ENCODE measurements at places on chromosomes 6 and 20.

DNA sequence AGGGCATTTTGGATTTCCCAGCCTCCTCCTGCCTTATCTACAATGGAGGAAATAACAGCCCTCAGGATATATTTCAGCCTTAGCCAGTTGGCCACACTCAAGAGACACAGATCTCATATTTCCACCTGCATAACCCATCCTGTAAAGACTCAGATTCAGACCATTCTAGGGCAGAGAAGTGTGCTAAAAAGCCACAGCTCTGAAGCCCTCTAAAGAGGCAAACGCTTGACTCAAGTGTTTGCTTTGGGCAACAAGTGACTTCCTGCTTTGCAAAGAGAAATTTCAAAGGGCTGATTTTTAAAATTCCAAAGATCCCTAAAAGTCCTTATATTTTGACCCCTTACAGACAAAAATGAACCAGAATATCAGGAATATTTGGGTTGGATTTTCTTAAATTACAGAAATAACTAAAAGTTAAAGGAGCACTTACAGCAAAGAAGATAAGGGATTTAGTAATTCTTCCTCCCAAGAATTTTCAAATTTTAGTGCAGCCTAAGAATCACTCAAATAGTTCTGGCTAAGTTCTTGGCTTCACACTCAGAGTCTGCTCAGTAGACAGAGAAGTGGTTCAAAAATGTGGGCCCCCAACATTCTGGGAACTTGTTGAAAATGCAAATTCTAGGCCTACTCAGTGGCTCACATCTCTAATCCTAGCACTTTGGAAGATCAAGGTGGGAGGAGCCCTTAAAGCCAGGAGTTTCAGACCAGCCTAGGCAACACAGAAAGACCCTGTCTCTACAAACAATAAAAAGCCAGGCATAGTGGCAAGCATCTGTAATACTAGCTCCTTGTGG lies 18.9 kb upstream of the ADGRF5 start:
- no peak for DNase-seq

DNA sequence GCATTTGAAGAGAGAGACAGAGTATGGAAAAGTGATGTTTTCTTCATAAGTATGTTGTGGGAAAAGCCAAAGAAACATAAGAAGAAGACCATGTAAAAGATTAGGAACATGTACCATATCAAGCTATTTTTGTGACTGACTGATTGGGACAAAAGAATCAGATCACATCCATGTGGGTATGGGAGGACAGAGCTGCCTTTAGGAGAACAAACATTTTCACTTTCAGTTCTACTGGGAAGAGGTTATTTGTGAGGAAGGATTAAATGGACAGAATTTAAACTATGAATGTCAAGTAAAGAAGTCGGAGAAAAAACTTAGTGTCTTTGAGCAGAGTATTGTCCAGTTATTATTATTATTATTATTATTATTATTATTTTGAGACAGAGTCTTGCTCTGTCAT lies 124.4 kb upstream of the HCRTR2 start:
- DNase-seq: peak; percentile 29

GRCh38 chr20:17897566-17898307 lies 70.9 kb downstream of the SNX5 start:
- DNase-seq: no peak

DNA sequence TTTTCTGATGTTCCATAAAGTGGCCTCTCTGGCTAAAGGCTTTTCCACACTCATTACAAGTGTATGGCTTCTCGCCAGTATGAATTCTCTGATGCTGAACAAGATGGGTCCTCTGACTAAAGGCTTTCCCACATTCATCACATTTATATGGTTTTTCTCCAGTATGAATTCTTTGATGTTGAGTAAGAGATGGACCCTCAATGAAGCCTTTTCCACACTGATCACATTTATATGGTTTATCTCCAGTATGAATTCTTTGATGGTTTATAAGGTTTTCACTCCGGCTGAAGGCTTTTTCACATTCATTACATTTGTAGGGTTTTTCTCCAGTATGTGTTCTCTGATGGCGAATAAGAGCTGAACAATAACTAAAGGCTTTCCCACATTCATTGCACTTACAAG lies 20.4 kb downstream of the ZNF184 start:
- DNase-seq: peak; percentile 7

DNA sequence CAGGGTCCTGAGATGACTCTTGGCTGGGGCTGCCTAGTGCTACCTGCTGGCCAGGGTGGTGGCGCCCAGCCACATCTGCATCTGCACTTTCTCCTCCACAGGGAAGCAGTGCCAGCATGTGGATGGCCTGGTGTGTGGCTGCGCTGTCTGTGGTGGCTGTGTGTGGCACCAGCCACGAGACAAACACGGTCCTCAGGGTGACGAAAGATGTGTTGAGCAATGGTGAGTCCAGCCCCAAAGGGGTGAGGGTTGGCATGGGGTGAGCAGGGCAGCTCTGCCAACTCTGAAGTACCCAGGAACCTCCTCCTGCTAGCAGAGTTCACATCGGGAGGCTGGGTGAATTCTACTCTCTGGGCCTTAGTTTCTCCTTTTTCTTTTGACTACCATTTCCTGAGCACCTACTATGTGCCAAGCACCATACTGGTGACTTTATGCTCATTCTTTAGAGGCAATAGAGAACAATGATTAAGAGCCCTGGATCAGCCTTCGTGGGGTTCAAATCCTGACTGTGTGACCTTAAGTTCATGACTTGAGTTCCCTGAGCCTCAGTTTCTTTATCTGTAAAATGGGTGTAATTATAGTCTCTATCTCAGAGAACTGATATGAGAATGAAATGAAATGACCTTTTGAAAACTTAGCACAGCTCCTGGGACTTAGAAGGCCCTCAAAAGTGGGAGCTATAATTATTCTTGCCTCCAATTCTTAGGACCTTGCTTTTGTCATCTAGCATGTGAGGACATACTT lies 2.1 kb downstream of the BPIFB4 start:
- DNase-seq: peak; percentile 45

DNA sequence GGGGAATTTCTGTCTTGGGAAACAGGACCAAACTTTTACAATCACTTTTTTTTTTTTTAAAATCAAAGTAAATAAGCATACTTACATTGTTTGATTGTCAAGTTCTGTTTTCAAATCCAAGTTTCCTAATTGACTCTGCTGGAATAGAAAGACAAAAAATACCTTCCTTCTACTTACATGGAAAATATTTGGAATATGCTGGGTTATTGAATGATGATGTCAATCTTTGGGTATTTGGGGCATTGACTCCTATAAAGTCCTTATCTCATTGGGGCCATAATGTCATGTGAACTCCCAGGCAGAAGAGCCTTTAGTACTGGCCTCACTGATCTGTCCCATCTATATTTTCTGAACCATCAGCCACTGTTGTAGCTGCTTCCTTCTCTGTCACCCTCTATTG lies 122.6 kb upstream of the NOX3 start:
- DNase-seq: no peak

DNA sequence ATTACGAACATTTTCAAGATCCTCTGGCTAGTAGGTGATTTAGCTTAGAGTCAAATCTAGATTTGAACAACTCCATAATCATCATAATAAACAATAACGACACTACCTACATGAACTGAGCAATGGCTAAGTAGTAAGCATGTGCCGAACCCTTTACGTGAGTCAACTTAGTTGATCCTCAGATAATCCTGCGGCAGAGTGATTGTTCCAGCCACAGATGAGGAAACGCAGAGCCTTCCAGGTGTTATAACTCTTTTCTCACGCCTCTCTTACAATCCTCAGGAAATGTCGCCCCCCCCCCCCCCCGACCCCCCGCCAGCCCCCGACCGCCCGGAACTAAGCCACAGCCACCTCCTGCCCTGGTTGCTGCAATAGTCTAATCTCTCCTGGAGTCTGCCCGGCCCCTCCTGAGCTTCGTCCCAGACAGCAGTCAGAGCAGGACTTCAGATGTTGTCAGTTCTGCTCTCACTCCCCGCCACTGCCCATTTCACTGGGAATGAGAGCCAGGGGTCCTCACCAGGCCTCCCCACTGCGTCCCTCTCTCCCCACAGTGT lies 141.5 kb upstream of the AGPAT4 start:
- no peak for DNase-seq

GRCh38 chr20:1801225-1801928 lies 93.8 kb upstream of the SIRPA start:
- DNase-seq: peak; percentile 66

GRCh38 chr6:148608199-148608951 lies 138.5 kb upstream of the UST start:
- DNase-seq: peak; percentile 30

- DNase-seq: no peak
Observed at GRCh38 chr6:38214159-38214558, 394.6 kb downstream of the ZFAND3 start.

GRCh38 chr20:13101706-13102105 lies 92.9 kb downstream of the SPTLC3 start:
- DNase-seq: no peak

- DNase-seq: no peak
Observed at GRCh38 chr6:144673807-144674206, 388.7 kb downstream of the UTRN start.

- no peak for DNase-seq
Observed at GRCh38 chr6:37127961-37128862, 41.7 kb upstream of the PIM1 start.

DNA sequence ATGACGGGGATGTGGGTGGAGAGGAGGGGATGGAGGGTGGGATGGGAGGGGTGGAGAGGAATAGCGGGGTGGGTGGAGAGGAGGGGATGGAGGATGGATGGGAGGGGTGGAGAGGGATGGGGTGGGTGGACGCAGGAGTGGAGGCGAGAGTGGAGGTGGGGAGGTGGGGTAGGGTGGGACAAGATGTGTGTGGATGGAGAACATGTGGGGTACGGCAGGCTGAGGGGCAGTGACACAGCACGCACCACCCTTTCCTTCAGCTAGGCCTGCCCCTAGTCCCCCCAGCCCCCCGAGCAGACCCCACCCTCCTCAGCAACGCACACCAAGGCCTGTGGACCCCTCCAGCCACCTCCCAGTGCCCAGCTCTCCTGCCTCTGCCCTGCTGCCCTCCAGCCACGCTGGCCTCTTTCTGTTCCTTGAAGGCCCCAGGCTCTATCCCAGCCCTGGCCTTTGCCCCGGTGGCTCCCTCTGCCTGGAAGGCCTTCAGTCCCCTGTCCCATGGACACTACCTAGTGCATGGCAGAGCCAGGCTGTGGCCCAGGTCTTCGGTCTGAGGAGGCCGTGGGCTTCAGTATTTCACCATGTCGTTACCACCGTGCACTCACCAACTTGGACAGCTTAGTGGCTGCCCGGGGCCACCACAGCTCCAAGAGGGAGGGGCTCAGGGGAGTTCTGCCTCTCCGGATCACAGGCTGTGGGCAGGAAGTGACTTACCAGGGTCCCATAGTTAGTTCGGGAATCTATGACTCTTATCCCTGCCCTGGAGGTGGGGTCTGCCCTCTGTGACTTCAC lies 78.4 kb upstream of the PMEPA1 start:
- DNase-seq: no peak

DNA sequence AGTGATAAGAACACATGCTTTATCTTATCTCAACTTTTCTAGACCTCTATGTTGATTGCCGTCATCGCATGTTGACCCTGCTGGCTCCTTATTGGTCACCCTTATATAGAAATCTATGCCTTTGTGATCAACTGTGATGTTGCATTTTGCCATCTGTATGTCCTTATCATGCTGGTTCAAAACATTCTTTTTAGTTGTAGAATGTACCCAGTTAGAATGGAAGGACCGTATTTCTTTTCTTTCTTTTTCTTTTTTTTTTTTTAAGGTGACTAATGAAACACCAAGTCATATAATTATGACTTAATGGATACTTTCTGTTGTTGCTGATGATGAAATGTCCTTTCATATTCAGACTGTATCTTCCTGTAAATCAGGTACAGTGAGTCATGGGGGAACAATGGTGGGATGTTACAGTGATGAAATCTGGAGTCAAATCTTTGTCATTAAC lies 145.9 kb upstream of the CITED2 start:
- DNase-seq: no peak

DNA sequence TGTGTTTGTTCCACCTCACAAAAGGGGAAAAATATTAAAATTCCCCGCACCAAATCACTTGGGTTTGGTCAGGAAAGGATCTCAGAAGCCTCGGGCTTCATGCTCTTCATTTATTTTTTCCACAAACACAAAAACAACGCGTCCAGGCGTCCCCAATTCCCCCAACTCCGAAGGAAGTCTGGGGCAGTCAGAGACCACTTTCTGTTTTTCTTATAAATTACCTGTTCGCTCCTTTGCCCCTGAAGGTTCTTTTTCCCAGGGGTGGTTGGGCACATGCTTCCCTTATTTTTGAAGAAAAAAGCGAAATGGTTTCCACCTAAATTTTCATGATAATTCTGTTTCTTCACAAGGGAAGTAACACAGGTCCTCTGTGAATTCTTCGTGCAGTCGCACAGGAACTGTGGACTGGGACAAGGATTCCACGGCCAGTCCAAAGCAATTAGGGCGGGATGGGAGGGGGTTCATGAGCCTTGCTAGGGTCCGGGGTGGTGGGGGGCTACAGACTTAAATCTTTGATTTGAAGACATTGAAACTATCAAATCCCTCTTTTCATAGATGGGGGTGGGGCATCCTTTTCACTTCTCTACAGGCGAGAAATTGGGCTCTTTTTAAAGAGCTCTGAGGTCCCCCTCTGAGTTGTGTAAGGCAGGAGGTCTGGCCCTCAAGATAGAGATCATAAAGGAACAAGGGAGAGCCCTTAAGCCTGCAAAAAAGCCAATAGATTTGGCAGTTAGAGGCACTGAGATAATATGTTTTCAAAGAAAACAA lies 30.5 kb upstream of the HFE start:
- peak; percentile 40 for DNase-seq

DNA sequence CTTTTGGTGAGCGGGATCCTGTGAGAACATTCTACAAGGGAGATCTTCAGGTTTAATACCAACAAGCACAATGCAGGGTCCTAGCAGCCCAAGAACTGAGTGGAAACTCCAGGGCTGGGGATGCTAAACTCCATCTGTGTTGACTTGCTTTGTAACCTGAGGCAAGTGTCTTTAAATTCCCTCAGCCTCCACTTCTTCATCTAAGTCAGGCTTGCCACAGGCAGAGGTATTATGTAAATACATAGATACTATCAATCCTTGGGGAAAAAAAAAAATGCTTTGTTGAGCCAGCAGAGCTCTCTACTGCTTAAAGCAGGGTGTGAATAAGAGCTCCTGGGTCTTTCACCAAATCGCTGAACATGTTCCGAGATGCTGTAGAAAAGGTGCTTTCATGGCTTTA lies 114.2 kb upstream of the PHACTR1 start:
- DNase-seq: no peak

Measured in suppressor macrophage (primary cell).